ENCODE measurements at places on chromosomes 12 and 14.

DNA sequence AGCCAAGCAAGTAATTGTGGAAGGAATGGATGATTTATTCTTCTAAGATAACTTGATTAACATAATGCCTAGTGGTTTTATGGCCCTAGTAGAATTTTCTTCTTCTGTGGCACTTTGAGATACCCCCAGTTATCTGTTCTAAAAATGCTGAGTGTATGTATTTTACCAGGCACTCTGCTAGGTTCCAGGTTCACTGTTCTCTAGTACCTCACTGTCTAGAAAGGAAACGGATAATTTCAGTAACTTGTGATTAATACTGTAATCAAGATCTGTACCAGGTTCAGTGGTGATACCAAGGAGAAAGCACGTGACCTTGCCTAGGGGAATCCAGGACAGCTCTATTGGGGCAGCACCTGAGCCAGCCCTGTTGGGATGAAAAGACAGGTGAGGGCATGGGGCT, 8.0 kb downstream of the ANO6 start:
- no peak for DNase-seq

DNA sequence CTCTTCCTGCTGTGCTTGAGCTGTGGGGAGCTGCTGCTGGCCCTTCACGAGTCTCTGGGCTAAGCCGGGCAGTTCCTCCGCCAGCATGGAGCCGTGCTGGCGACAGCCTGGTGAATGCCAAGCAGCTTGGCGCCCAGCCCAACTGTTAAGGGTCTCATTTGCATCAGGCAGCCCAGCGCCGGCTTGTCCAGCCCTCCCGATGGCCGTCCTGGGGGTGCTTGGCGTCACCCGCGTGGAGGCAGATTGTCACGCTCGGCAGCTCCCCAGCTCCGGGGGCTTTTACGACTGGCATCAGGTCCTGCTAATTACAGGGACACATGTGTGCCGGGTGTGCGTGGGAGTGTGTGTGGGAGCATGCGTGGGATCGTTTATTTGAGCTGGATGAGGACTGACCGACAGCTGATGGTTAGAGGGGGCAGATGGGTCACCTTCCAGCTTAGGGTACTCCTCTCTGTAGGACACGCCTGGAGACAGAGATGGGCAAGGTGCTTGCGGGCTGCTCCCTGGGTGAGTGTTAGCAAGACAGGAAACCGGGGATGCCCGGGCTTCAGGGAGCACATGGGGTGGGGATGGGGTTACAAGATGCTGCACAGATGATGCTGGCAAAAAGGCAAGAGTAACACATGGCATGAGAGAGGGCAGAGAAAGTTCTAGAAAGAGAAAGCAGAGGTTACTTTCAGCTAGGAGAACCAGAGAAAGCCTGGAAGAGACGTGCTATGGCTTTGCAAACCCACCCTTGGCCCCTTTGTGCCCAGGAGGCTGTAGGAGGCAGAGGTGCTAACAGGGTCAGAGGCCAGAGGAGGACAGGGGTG, 64.1 kb downstream of the KIF26A start:
- no peak for DNase-seq

GRCh38 chr14:101225157-101226152, 321.9 kb upstream of the RTL1 start:
- no peak for DNase-seq

GRCh38 chr14:23071244-23071920, 14.1 kb upstream of the CDH24 start:
- DNase-seq, result no peak

GRCh38 chr14:66137081-66137480, 349.1 kb upstream of the CCDC196 start:
- DNase-seq, result no peak

- no peak for DNase-seq
Observed at GRCh38 chr12:107229827-107230226, 136.5 kb upstream of the CRY1 start.

DNA sequence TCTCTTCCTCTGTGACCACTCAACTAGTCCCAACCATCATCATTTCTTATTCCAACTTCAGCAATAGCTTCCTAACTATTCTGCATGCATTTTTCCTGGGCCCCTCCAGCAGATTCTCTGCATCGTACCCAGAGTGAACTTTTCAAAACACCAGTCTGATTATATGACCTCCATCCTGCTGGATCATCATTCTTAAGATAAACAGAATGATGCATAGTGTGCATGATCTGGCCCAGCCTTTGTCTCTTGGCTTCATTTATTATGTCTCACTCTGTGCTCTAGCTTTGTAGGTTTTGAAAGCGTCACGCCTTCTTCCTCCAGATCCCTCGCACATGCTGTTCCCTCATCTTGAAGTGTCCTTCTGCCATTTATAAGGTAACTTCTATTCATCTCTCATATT, 46.3 kb upstream of the SLC38A4 start:
- no peak for DNase-seq

- DNase-seq, result no peak
Observed at GRCh38 chr12:89328151-89329030, 23.9 kb downstream of the DUSP6 start.

DNA sequence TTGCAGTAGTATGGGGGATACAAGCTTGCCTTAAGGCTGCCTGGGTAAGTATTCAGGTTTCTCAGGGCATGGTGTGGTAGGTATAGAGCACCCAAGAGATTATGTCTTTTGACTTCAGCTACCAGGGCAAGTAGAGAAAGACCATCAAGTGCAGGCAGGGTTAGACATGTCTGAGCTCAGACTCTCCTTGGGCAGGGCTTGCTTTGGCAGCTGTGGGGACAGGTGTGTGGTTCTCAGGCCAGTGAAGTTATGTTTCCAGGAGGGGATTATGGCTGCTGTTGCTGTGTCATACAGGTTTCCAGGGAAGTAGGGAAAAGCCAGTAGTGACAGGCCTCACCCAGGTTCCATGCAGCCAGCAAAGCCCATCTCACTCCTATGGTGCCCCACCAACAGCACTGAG, 1040.4 kb downstream of the FLRT2 start:
- no peak for DNase-seq

DNA sequence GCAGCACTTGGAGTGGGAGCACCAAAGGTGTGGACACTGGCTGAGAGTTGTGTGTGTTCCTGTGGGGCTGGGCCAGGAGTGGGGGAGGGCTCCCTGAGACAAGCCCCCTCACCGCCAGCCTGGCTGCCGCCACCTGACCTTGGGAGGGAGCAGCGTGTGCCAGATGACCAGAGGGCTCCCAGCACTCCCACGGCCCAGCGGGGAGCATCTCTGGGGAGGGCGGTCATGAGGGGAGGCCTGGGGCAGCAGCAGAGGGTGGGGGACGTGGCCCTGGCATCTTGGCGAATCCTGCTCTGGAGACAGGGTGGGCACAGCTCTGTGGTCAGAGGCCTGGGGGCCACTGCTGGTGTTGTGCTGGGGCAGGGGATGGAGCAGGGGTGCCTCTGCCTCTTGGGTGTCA, 10.7 kb downstream of the CEP170B start:
- no peak for DNase-seq

All from occipital lobe (tissue), 3 donors.